Stimulated activated CD8-positive, alpha-beta memory T cell treated with anti-CD3 and anti-CD28 coated beads, Interleukin-4, amount 100 ng/mL, for 1 hour (primary cell): ENCODE measurements at places on chromosomes 2 and 18.

- no peak for DNase-seq
Observed at GRCh38 chr2:204282081-204282480, 263.2 kb upstream of the PARD3B start.

DNA sequence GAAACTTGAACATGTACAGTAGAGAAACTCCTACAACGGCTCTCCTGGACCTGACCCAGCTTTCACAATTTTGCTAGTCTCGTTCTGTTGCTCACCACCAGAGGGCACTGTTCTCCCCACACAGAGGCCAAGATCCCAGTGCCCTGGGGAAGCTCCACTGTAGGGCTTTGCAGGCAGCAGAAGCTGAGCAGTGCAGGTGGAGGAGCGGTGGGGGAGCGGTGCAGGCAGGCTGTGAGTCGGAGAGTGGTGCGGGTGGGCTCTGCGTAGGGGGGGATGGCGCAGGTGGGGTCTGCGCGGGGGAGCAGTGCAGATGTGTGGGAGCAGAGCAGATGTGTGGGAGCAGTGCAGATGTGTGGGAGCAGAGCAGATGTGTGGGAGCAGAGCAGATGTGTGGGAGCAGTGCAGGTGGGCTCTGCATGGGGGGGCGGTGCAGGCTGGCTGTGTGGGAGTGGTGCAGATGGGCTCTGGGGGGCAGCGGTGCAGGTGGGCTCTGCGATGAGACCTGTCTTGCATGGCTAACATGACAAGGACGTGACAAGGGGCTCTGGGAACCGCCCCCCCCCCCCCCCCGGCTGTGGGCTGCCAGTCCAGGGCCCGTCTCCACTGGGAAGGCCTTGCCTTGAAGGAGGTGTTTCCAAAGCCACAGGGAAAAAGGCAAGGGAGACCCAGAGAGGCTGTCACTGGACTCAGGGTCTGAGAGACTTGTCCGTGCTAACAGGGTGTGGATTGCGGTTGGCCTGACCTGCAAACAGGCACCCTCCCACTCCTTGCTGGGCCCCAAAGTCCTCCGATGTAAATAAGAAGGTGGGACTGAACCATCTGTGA is 7.3 kb downstream of the CYS1 start:
- DNase-seq = peak; percentile 48

DNA sequence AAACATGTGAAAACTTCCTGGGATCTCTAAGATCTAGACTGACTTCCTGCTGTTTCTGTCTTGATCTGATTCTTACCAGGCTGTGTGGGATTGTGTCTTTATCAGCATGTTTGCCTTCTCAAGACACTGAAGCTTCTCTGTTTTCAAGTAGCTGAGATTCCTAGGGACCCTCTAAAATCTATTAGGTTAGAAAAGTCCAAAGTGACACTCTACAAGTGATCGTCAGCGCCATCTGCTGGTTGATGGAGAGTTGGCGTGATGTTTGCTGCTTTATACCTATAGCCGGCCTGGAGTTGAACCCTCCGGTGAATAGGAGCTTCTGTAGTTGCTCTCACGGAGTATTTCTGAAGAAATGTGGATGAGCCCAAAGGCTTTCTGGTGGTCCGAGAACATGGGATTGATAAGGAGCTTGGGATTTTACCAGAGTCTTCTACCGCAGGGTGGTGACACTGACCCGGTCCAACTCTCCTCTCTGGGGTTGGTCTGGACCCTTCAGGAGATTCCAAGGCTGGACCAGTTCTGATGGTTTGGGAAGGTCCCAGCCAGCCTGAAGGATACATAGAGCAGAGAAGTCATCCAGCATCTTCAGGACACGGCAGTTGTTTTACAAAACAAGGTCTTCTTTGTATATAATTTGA is 96.0 kb upstream of the TTC39C start:
- DNase-seq = peak; percentile 69

DNA sequence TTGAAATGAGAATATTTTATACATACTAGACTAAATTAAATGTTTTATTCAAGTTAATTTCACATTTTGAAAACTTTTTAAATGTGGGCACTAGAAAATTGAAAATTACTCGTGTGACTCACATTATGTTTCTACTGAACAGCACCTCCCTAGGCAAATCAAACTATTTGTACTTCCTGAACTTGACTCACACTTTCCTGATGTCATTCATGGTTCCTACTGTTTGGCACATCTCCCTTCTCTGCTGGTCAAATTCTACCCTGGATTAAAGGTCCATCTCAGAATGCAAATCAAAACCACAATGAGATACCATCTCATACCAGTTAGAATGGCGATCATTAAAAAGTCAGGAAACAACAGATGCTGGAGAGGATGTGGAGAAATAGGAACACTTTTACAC is 16.7 kb downstream of the LHCGR start:
- no peak for DNase-seq

DNA sequence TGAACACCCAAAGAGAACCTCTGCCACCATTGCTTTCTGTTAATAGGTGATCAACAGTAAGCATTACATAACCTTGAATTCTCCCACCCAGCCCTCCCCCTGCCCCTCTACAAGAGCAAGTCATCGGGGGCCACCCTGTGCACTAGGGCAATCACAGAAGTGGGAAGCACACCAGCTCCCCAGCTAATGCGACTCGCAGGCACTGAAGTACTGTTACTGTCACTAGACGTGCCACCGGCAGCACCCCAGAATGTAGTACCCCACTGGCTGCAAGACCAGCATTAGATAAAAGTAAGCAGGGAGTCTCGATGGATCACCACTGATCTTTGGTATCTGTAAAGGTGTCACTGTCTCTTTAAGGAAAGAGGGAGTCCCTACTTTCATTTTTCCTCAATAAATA is 167.6 kb downstream of the FAM210A start:
- no peak for DNase-seq

DNA sequence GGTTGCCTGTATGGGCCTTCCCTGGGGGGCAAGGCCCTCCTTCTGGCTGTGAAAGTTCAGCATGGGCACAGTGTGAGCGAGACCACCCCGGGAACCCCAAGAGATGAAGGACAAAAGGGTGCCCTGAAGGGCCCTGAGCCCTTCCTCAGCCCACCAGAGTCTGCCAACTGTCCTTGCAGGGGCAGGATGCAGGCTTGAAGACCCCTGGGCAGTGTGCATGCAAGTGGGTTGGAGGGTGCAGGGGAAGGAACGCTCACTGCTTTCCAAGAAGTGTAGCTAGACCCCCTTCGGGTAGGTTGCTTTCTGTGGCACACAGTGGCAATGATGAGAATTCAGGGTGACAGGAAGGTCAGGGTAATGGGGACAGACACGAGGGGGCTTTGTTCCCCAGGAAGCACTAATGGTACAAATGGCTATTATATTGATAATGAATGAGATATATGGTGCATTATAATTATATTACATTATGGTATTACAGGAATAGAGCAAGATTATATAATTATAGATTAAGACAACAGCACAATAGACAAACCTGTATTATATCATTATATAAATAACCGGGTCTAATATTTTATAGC is 228.7 kb downstream of the ATAD2B start:
- no peak for DNase-seq

- DNase-seq = no peak
Observed at GRCh38 chr2:18156002-18156401, 277.5 kb downstream of the KCNS3 start.

GRCh38 chr2:218024336-218024735 is 21.5 kb upstream of the TNS1 start:
- no peak for DNase-seq

GRCh38 chr18:30378097-30378496 is 664.4 kb downstream of the DSC3 start:
- DNase-seq = no peak

DNA sequence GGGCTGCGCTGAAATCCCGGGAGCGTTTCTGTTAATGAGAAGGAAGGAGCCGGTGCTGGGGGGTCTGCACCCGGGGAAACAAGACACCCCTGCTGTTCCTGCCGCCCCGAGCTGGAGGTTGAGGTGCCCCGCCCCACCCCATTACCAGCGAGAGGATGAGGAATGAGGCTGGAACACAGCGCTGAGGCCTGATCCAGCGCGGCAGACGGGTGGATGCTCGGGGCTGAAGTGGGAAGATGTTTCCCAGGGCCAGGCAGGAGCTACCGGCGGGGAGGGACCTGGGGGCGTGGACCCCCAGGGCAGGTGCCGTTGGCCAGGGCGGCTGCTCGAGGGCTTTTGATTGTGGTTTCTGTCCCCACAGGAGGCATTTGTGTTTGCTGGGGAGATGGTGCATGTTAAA is 134.3 kb upstream of the CTDP1 start:
- no peak for DNase-seq

DNA sequence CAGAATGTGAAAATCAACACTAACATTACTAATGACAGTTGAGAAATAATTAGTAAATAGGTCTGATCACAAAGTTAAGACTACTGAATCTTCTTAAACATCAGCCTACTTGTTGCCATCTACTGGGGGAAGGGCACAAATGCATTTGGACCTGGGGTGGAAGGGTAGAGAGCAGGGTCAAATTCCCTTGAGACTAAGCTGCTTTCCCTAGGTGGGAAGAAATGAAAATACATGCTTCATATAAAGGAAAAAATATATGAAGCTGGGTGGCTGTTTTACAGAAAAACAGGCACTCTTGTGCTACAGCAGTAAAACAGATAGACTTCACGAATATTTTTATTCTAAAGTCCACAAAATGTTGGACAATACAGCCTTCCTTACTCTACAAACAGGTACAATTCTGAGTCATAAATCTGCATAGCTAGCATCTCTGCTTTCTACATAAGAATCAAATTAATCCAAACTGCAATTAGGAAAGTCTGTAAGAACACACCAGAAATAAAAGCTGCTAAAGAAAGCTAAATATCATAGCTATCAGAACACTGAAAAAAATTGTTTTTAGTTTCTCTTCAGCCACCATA is 10.9 kb downstream of the TRIP12 start:
- no peak for DNase-seq

DNA sequence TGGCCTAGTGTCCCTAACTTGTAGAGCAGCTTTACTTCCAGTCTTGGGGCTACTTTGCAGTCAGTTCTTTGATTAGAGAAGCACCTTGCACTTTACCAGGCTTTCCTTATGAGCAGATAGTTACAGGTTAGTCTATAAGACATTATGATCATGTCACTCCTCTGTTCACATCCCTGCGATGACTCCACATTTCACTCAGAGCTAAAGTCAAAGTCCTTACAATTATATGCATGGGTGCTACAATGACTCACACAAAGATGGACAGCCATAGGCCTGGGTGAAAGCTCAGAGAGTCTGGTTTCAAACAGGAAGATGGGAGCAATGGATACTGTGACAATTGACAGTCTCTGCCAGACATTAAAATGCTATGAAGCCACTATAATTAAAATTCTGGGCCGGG is 27.1 kb upstream of the SSB start:
- DNase-seq = no peak

GRCh38 chr2:8574196-8575037 is 107.4 kb upstream of the ID2 start:
- DNase-seq = no peak

DNA sequence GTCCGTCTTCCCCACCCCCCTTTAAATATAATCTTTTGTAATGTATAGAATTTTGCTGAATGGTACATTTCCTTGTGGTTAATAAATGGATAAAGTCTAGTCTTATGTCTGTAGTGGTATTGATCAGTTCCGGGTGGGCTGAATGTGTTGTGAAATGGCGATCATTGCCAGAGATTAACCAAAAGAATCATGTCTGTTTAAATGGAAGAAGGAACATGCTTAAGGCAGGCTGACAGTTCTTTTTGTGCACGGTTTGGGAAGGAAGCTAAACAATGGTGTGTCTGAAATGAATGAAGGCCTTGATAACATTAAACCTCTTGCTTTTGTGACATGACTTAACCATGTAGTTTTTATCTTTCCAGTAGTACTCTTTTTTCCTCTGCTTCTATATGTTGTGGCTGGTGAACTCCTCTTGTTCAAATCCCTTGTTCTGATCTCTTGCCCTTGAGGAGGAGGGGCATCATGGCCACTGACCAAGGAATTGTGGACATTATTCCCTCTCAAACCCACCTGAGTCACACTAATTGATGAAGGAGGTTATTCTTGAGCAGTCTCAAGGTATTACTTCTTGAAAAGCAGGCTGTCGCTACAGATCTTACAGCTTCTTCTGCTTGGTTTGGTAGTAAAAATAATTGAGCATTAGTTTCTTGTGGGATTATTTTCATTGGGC is 1.7 kb downstream of the ACVR2A start:
- no peak for DNase-seq

DNA sequence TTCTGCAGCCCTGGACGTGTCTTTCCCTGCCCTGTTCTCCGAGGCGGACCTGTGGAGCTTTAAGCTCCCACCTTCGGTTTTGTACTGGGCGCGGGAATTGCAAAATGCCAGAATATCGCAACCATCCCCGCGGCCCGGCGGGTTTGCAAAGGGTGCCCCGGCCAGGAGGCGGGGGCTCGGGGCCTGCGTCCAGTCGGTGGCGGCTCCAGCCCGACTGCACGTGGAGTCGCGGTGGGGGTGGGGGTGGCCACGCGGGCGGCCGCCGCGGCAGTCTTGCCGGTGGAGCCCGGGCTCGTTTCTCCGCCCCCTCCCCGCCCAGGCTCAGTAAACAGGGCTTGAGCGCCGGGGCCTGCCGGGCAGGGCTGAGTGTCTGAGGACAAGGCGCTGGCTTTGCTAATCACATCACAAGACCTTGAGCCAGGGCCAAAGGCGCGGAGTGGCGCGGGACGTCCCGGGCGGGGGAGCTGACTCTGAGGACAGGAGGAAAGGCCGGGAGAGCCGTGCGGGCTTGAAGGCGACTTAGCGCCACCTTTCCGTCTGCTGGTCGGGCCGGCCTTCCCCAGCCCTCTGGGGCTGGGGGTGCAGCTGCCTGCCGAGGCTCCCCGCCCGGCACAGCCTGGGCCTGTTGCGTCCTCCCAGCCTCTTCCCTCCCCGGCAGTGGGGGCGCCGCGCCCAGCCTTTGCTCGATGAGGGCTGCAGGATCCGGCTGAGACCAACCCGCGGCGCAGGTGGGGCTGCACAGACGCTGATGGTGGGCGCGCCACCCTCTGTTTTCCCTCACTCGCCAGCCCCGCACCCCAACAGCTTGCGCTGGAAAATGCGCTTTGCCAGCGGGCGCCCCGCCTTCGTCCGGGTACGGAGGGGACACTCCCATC is 786 bp upstream of the ZFP36L2 start:
- no peak for DNase-seq

DNA sequence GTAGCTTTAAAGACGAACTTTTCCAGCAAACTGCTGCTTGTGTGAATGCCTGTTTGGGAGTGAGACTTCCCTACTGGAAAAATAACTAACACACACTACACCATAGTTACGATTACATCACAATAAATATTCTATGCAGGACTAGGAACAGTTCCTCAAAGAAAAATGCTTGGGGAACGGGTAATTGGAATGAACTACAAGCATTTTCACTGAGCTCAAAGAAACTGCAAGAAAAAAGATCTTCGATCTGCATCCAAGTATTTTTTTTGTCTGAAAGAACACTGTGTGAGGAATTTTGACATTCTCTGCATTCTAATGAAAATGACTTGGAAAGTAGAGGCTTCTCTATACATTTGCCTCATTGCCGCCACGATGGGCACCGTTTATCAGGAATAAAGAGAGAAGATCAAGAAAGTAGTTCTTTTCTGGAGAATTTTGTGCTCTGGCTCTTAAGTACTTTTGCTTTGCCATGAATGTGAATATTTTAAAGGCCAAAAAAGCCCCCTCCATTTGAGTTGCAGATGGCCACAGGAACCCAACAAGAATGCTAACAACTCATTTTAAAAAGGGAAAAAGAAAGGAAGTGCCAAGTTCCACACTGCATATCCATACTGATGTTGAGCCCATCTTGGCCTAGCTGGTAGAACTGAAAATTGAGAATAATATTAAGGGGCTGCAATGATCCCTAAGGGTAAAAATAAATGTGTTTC is 13.6 kb downstream of the LYPD1 start:
- no peak for DNase-seq
